ENCODE measurements at places on chromosomes 2 and 18. TPM values are rescaled to one million over a fixed set of nuclear protein-coding genes. Genes with fewer than 3 reads are reported as not detected.

NEU4 gene
- 0.05 TPM for total RNA-seq

EMILIN1 gene
- 9.2 TPM for total RNA-seq

AGFG1 gene
- 47.4 TPM for total RNA-seq

LYG1 gene
- total RNA-seq, result 1.8 TPM

CHRNA1 gene
- total RNA-seq, result 2.2 TPM

PER2 gene
- total RNA-seq, result 3.0 TPM

BCL11A gene
- 27.9 TPM for total RNA-seq

GRCh38 chr2:145723872-145724271 is 1204.0 kb upstream of the ZEB2 start:
- no peaks in the 10 kb centered on the region for H3K36me3 ChIP-seq
- DNase-seq, result no peak
- no peak overlapping the region for H3K4me3 ChIP-seq
- H3K27me3 ChIP-seq, result no peaks in the 10 kb centered on the region

DNA sequence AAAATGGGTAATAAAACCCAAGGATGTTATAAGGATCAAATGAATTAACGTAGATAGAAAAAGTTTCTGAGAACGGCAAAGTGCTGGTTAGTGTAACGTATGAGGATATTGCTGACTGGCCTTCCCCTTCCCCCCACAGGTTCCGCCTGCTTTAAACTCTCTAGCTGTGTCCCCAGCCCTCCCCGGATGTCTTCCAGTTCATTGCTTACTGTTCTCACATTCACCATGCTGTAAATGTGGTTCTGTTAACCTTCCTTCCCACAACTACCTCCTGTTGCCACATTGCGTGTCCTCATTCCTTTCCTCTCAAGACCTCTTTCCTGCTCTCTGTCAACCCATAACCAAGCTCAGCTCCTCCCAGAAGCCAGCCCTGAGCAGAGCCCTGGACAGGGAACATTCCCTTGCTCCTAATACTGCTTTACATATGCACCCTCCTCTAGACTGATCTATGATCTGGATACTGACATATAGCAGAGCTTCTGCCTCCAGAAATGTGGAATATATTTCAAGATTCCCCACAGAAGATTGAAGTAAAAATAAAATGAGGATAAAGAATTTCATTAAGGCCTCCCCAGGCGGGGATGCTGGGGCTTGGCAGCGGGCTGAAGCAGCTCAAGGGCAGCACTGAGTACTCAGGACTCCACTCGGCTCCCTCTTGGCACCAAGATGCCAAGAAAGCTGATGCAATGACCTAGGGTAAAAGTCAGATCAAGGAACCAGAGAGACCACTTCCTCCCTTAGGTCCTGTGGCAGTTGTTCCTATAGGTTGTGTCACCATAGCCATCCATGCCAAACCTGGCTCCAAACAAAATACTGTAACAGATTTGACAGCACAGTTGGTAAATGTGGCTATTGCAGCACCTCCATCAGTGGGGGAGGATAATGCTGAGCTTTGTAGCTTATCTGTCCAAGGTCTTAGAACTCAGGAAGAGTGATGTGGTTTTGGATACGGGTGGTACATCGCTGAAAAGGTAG is 136.4 kb upstream of the PIK3C3 start:
- H3K27me3 ChIP-seq, result no peaks in the 10 kb centered on the region
- H3K4me1 ChIP-seq, result no peaks in the 10 kb centered on the region
- no peak overlapping the region for H3K27ac ChIP-seq
- no peak overlapping the region for H3K4me3 ChIP-seq
- no peaks in the 10 kb centered on the region for H3K36me3 ChIP-seq

- H3K4me3 ChIP-seq, result no peak overlapping the region
- no peaks in the 10 kb centered on the region for H3K4me1 ChIP-seq
- no peak overlapping the region for H3K27ac ChIP-seq
- H3K27me3 ChIP-seq, result no peaks in the 10 kb centered on the region
- no peaks in the 10 kb centered on the region for H3K36me3 ChIP-seq
- no peak for DNase-seq
Measured at GRCh38 chr18:75088622-75089211, 120.2 kb downstream of the PTGR3 start.

DNA sequence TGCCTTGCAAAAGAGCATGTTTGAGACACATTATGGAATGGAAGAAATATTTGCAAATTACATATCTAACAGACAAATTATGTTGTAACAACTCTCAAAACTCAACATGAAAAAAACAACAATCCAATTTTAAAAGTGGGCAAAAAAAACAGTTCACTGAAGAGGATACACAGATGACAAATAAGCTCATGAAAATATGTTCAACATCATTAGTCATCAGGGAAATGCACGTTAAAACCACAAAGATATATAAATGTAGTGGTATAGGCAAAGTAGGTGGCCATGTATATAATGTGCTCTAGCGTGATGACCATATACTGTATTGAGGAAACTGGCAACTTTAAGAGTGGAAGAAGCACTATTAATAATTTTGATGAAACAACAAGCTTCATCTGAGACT is 220.1 kb downstream of the IRS1 start:
- no peaks in the 10 kb centered on the region for H3K36me3 ChIP-seq
- H3K27ac ChIP-seq, result no peak overlapping the region
- no peaks in the 10 kb centered on the region for H3K27me3 ChIP-seq
- no peak for DNase-seq
- no peak overlapping the region for H3K4me3 ChIP-seq

GRCh38 chr2:65015731-65016130 is 26.5 kb downstream of the SLC1A4 start:
- H3K27ac ChIP-seq, result no peak overlapping the region
- peaks cover 61% of the 10 kb centered on the region for H3K36me3 ChIP-seq
- DNase-seq, result no peak
- peaks cover 17% of the 10 kb centered on the region for H3K4me1 ChIP-seq
- no peak overlapping the region for H3K4me3 ChIP-seq

GRCh38 chr2:33437297-33437696 is 39.2 kb upstream of the RASGRP3 start:
- H3K36me3 ChIP-seq, result no peaks in the 10 kb centered on the region
- no peak overlapping the region for H3K27ac ChIP-seq
- DNase-seq, result no peak
- no peaks in the 10 kb centered on the region for H3K4me1 ChIP-seq

GRCh38 chr2:156332284-156332533 is 312 bp downstream of the NR4A2 start:
- peaks cover 46% of the 10 kb centered on the region for H3K4me1 ChIP-seq
- H3K27ac ChIP-seq, result no peak overlapping the region
- no peak for DNase-seq
- no peaks in the 10 kb centered on the region for H3K36me3 ChIP-seq

GRCh38 chr2:65558743-65559142 is 126.3 kb upstream of the SPRED2 start:
- no peak for DNase-seq
- no peak overlapping the region for H3K27ac ChIP-seq
- no peaks in the 10 kb centered on the region for H3K36me3 ChIP-seq
- H3K4me1 ChIP-seq, result peaks cover 5% of the 10 kb centered on the region

DNA sequence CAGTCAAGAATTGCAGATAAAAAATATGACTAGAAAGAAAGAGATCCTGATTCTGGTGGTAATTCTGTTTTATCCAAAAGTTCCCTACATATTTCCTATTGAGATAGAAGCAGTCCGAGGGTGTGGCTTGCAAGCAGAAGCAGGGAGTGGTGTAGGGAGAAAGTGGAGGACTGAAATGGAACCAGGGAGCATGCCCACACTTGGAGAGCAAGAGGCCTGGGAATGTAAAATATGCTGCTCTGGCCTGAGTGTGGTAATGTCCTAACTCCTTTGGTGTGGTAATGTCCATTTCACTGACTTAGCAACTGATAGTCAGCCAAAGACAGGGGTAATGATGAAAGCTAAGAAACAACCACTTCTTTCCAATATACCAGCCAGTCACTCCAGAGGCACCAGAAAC is 30.1 kb upstream of the FMNL2 start:
- no peaks in the 10 kb centered on the region for H3K4me1 ChIP-seq
- no peaks in the 10 kb centered on the region for H3K36me3 ChIP-seq
- DNase-seq, result no peak
- no peaks in the 10 kb centered on the region for H3K27me3 ChIP-seq

- peaks cover 3% of the 10 kb centered on the region for H3K4me1 ChIP-seq
- H3K4me3 ChIP-seq, result no peak overlapping the region
- H3K36me3 ChIP-seq, result no peaks in the 10 kb centered on the region
- no peak overlapping the region for H3K27ac ChIP-seq
- no peaks in the 10 kb centered on the region for H3K27me3 ChIP-seq
Measured at GRCh38 chr2:179239195-179239594, 25.4 kb downstream of the SESTD1 start.

GRCh38 chr2:222319586-222320435 is 21.0 kb upstream of the PAX3 start:
- no peaks in the 10 kb centered on the region for H3K4me1 ChIP-seq
- no peak overlapping the region for H3K27ac ChIP-seq

DNA sequence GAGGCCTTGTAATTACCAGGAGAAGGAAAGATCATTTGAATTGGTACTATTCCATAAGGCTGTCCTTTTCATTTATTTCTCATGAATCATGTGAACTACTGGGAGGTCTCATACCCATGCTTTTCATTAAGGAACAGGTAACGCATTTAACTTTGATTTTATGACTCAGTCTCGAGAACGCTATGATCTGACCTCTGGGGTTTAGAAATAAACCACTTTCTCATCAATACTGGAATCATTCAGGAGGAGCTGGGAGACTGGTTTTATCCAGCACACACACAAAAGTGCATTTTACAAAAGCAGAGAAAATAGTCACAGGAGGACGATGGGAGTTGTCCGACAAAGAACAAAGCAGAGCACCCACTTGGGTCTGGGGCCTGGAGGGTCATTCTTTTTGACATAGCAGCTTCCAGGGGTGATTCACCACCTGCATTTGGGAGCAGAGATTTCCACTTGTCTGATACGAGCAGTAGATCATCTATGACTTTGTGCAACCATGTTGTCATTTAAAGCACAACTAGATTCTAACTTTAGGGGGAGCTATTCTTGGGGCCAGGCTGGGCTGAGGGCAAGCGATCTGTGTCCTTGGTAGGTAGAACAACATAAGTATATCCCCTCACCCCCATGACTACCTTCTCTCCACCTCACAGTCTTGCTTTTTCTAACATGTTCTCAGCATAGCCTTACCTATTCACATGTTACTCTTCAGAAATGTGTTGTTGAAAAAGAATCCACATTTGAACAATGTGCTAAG is 95.9 kb upstream of the SCG2 start:
- no peak overlapping the region for H3K4me3 ChIP-seq
- no peaks in the 10 kb centered on the region for H3K27me3 ChIP-seq
- no peak overlapping the region for H3K27ac ChIP-seq
- no peaks in the 10 kb centered on the region for H3K36me3 ChIP-seq

- DNase-seq, result no peak
- H3K36me3 ChIP-seq, result no peaks in the 10 kb centered on the region
- H3K27me3 ChIP-seq, result no peaks in the 10 kb centered on the region
- H3K27ac ChIP-seq, result no peak overlapping the region
- H3K4me3 ChIP-seq, result no peak overlapping the region
Measured at GRCh38 chr2:39849064-39849463, 70.0 kb upstream of the THUMPD2 start.

- H3K4me3 ChIP-seq, result no peak overlapping the region
- H3K36me3 ChIP-seq, result no peaks in the 10 kb centered on the region
- H3K27ac ChIP-seq, result no peak overlapping the region
- H3K27me3 ChIP-seq, result no peaks in the 10 kb centered on the region
- no peak for DNase-seq
Measured at GRCh38 chr2:16149349-16150243, 209.2 kb downstream of the MYCN start.

DNA sequence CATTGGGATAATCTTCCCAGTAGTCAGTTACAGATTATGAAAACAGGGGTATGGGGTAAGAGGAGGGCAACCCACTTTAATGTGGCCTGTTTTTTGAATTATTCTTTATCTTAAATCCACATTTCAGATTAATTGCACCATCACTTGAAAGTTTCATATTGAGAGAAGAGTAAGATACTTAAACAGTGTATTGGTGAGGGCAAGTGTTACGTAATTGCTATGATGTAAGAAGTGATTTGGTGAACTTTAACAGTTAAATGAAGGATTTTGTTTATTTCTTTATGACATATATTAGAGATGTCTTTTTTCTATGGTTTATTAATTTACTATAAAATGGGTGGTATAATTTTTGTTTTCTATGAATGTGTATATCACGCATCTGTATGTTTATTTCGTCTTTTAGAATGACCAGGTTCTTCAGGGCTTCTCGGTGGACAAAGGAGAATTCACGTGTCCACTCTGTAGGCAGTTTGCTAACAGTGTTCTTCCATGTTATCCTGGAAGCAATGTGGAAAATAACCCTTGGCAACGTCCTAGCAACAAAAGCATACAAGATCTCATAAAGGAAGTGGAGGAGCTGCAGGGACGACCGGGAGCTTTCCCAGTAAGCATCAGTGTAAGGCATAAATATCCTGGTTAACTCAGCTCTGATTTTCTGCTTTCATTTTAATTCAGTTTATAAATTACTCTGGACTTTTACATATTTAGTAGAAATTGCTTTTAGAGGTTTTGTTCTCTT is 171.2 kb upstream of the MYO3B start:
- DNase-seq, result no peak
- peaks cover 8% of the 10 kb centered on the region for H3K36me3 ChIP-seq
- no peak overlapping the region for H3K27ac ChIP-seq
- no peak overlapping the region for H3K4me3 ChIP-seq
- no peaks in the 10 kb centered on the region for H3K4me1 ChIP-seq
- H3K27me3 ChIP-seq, result no peaks in the 10 kb centered on the region

GRCh38 chr18:48948112-48949049 is 2.4 kb downstream of the SMAD7 start:
- no peaks in the 10 kb centered on the region for H3K36me3 ChIP-seq
- peak overlapping the region; percentile 49 for H3K4me3 ChIP-seq
- DNase-seq, result no peak
- H3K4me1 ChIP-seq, result peaks cover 24% of the 10 kb centered on the region
- H3K27ac ChIP-seq, result no peak overlapping the region

- DNase-seq, result no peak
- H3K27ac ChIP-seq, result peak overlapping the region; percentile 18
- H3K4me3 ChIP-seq, result peak overlapping the region; percentile 43
- H3K4me1 ChIP-seq, result no peaks in the 10 kb centered on the region
Measured at GRCh38 chr18:36296650-36297416, 680 bp upstream of the FHOD3 start.

- H3K4me3 ChIP-seq, result no peak overlapping the region
- no peaks in the 10 kb centered on the region for H3K4me1 ChIP-seq
Measured at GRCh38 chr18:58387716-58388115, 241.2 kb downstream of the ALPK2 start.

DNA sequence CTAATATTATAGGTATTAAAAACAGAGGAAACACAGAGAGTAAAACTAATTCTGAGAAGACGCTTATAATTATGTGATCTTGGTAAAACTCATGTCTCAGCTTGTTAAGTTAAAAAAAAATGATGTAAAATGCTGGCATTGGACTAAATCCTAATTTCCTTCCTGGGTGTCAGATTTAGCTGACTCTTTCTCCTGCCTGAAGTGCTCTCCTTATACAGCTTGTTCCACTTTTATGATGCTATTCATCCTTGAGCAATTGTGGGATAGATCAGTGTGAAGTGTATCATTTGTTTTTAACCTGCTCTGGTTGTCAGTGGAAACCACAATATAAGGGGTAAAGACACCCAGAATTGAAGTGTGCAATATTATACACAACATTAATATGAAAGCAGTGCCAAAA is 84.9 kb downstream of the EFEMP1 start:
- no peaks in the 10 kb centered on the region for H3K4me1 ChIP-seq
- no peak overlapping the region for H3K4me3 ChIP-seq
- H3K36me3 ChIP-seq, result no peaks in the 10 kb centered on the region
- no peaks in the 10 kb centered on the region for H3K27me3 ChIP-seq
- H3K27ac ChIP-seq, result no peak overlapping the region
